ENCODE measurements at places on chromosomes 2 and 18.

- no peaks in the 10 kb centered on the region for H3K4me1 ChIP-seq
- no peak overlapping the region for H3K4me3 ChIP-seq
- H3K27ac ChIP-seq: no peak overlapping the region
- no peaks in the 10 kb centered on the region for H3K36me3 ChIP-seq
Observed at GRCh38 chr2:220786216-220786615, 785.9 kb downstream of the EPHA4 start.

DNA sequence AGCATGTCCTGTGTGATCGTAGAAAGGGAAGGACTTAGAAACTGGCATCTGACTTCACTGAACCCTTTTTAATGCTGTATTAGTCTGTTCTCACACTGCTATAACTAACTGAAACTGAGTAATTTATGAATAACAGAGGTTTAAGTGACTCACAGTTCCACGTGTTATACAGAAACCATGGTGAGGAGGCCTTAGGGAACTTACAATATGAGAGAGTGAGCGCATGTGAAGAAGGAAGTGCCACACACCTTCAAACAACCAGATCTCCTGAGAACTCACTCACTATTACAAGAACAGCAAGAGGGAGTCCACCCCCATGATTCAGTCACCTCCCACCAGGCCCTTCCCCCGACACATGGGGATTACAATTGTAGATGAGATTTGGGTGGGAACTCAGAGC lies 811.3 kb downstream of the CPS1 start:
- peaks cover 67% of the 10 kb centered on the region for H3K4me1 ChIP-seq
- peak; percentile 55 for DNase-seq
- no peak overlapping the region for H3K4me3 ChIP-seq

DNA sequence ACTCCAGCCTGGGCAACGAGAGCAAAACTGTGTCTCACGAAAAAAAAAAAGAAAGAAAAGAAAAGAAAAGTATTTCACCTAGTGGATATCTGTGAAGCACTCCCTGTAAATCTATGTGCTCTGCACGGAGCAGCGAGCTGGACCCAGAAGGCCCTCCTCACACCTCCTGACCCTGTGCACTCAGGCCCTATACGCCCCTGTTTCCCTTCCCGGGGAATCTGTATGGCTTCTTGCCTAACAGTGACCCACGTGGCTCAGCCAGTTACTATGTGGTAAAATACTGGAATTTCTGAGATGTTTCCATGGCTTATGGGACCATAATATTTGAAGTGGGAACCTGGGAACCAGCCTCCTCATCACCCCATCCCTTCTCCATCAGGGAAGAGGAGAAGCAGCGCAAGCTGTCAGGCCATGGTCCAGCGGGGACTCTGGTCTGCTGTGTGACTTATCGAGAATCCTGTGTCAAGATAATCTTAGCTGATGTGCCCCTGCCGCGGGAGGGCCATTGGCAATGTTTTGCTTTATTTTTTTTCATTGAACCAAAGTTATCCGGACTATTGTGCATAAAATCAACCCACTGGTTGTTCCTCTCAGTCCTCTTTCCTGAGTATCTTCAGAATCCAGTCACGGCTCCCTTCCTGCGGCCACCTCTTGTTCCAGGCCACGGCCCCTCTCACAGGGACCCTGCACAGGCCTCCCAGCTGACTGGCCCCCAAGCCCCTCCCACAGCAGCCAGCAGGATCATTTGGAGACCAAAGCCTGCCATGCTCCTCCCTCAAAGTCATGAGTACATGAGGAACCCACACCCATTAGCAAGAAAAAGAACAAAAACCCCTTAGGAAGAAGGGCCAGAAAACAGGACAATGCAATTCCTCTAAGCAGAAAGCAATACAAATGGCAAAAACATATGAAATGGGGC lies 30.6 kb downstream of the SDC1 start:
- DNase-seq: no peak
- no peaks in the 10 kb centered on the region for H3K36me3 ChIP-seq
- H3K27me3 ChIP-seq: no peaks in the 10 kb centered on the region
- no peak overlapping the region for H3K27ac ChIP-seq
- H3K4me3 ChIP-seq: no peak overlapping the region
- H3K4me1 ChIP-seq: peaks cover 43% of the 10 kb centered on the region

- no peaks in the 10 kb centered on the region for H3K27me3 ChIP-seq
- H3K4me1 ChIP-seq: peaks cover 9% of the 10 kb centered on the region
- no peak overlapping the region for H3K4me3 ChIP-seq
- no peak for DNase-seq
- peaks cover 6% of the 10 kb centered on the region for H3K36me3 ChIP-seq
Observed at GRCh38 chr2:65043001-65043400, 13.2 kb upstream of the CEP68 start.

GRCh38 chr2:66434679-66435548 lies at the start of gene MEIS1:
Gene MEIS1, plus strand, starts transcription at chr2:66435125. Its CDS starts 732 bp downstream, at chr2:66435857.
- H3K4me1 ChIP-seq: no peaks in the 10 kb centered on the region
- H3K4me3 ChIP-seq: peak within 1 kb of the TSS; percentile 82
- no peaks in the 10 kb centered on the region for H3K27me3 ChIP-seq
- peak within 1 kb of the TSS; percentile 90 for H3K27ac ChIP-seq

GRCh38 chr2:134433979-134434378 lies 180.1 kb downstream of the MGAT5 start:
- H3K27ac ChIP-seq: no peak overlapping the region
- peaks cover 5% of the 10 kb centered on the region for H3K36me3 ChIP-seq
- no peak overlapping the region for H3K4me3 ChIP-seq
- DNase-seq: no peak

GRCh38 chr2:204869132-204869823 lies 324.0 kb downstream of the PARD3B start:
- no peaks in the 10 kb centered on the region for H3K4me1 ChIP-seq
- no peak for DNase-seq

DNA sequence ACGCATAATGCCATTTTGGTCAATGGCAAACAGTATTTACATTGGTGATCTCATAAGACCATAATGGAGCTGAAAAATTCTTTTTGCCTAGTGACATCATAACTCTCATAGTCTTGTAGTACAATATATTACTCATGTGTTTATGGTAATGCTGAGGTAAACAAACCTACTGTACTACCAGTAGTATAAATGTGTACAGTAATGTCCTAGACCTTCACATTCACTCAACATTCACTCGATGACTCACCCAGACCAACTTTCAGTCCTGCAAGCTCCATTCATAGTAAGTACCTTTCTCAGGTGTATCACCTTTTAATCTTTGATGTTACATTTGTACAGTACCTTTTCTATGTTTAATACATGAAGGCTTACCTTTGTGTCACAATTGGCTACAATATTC lies 558.2 kb upstream of the PIK3C3 start:
- H3K4me3 ChIP-seq: no peak overlapping the region
- DNase-seq: no peak
- no peaks in the 10 kb centered on the region for H3K27me3 ChIP-seq
- H3K4me1 ChIP-seq: no peaks in the 10 kb centered on the region
- H3K36me3 ChIP-seq: no peaks in the 10 kb centered on the region
- no peak overlapping the region for H3K27ac ChIP-seq

- H3K27ac ChIP-seq: no peak overlapping the region
- 0 out of 2 replicates have a peak, but pooled peaks cover 5% of the 10 kb centered on the region for H3K4me1 ChIP-seq
- DNase-seq: no peak
- H3K4me3 ChIP-seq: no peak overlapping the region
- H3K27me3 ChIP-seq: no peaks in the 10 kb centered on the region
Observed at GRCh38 chr2:48240912-48241311, 289.0 kb upstream of the STON1 start.

DNA sequence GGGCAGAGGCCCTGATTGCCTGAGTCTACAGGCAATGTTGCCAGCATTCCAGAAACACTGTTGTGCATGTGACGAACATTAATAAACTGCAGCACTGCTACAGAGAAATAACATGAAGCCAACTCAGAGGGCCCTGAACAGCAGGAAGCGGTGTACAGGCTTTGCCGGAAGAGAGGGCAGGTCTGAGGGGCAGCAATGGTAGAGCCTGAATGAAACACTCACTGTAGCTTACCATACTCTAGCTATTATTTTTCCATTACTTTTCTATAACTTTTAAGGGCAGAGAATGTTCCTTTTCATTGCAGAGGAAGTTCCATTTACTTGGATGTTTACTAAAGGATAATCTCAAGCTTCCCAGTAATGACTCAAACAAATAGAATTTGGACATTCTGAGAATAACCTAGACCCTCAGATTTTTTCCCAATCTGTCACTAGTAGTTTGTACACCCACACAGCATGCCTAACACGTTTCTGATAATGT lies 150.4 kb downstream of the MTX2 start:
- DNase-seq: no peak
- no peaks in the 10 kb centered on the region for H3K36me3 ChIP-seq
- H3K4me1 ChIP-seq: no peaks in the 10 kb centered on the region
- no peaks in the 10 kb centered on the region for H3K27me3 ChIP-seq
- no peak overlapping the region for H3K4me3 ChIP-seq

DNA sequence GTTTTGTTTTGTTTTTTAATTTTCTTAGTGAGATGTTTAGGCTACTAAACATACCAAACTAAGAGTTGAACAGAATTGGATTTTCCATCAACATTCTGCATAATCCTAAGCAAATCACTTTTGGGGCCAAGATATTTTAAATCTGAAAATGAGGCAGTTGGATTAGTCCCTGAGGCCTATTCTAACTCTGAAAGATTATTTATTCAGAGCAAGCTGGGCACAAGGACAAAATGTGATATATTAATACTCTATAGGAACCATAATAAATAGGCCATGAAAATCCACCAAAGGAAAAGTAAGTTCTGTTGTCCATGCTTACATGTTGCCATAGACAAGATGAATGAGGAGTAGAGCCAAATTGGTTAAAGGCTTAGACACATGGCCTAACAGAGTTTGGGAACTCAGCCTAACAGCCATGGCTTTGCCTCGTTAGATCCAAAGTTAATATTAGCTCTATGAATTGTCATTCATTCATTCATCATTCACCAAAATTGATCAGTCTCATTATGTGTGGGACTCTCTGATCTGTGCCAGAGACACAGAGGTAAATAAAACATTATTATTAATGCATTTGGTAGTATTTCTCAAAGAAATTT lies 183.5 kb downstream of the SCG2 start:
- no peaks in the 10 kb centered on the region for H3K36me3 ChIP-seq
- no peaks in the 10 kb centered on the region for H3K27me3 ChIP-seq
- H3K4me1 ChIP-seq: no peaks in the 10 kb centered on the region
- no peak overlapping the region for H3K4me3 ChIP-seq

GRCh38 chr2:136116151-136116812 lies 1.7 kb downstream of the CXCR4 start:
- H3K36me3 ChIP-seq: peaks cover 19% of the 10 kb centered on the region
- H3K4me1 ChIP-seq: peaks cover 12% of the 10 kb centered on the region
- peak overlapping the region; percentile 83 for H3K27ac ChIP-seq

DNA sequence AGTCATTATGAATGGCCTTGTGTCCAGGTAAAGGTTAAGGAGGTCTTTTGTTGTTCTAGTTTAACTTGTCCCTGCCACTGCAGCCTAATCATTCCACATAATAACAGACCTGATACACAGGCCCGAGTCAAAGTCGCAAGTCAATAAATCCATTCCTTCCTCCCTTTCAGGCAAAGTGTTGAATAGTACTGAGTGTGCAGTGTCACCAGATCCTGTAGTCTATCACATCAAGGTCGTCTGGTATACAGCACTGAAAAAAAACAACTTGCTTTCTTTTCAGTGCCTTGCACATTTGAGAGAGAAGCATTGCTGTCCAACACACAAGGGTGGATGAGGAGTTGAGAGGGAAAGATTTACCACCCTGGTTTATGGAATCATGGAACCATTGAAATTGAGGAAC lies 606.2 kb downstream of the BCL11A start:
- no peak overlapping the region for H3K27ac ChIP-seq
- DNase-seq: no peak
- H3K36me3 ChIP-seq: no peaks in the 10 kb centered on the region
- no peaks in the 10 kb centered on the region for H3K27me3 ChIP-seq
- no peaks in the 10 kb centered on the region for H3K4me1 ChIP-seq
